ENCODE measurements at places on chromosomes 2 and 18.
A peak's percentile ranks its signal among the peaks of the same experiment; 100 is the strongest.

DNA sequence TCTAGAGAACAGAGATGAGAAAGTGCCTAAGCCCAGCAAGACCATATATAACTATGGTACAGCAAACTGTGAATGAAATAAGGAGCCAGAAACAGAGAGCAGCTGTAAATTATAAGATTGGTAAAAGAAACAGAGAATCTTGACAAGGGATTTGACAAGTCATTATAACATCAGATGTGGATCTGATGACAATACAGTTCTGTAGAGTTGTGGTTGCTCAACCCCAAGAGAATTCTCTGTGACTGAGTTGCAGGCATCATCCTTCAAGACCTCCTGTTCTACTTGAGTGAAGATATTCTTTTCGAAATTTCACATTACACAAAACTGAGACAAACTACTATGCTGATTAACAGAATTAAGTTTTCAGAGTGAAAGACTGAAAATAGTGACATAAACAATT is 343.1 kb upstream of the SLC39A10 start:
- DNase-seq = no peak

DNA sequence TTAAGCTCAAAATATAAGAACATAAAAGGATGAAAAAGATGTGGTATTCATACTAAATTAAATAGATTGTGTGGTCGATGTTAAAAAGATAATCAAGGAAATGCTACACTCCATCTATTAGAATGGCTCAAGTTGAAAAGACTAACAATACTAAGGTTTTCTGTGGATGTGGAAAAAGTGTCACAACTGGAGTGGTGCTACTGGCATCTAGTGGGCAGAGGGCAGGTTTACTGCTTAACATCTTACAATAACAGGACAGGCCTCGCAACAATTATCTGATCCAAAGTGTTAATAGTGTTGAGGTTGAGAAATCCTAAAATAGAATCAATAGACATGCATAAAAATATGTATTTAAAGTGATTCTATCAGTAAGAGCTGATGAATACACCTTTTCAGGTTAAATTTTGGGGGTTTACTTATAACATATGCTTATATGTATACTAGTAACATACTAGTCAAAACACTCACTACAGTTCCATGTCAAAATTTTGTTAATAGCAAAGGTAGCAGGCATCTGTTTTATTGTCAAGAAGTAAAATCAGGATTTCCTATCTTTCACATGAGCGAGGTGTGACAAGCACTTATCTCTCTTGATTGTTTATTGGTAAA is 91.5 kb upstream of the TMEFF2 start:
- no peak for DNase-seq

GRCh38 chr2:142140434-142140845 is 9.6 kb upstream of the LRP1B start:
- DNase-seq = no peak

GRCh38 chr18:69626171-69626570 is 225.5 kb downstream of the DOK6 start:
- DNase-seq = no peak

- no peak for DNase-seq
Measured at GRCh38 chr2:216090369-216090786, 8.7 kb downstream of the TMEM169 start.

DNA sequence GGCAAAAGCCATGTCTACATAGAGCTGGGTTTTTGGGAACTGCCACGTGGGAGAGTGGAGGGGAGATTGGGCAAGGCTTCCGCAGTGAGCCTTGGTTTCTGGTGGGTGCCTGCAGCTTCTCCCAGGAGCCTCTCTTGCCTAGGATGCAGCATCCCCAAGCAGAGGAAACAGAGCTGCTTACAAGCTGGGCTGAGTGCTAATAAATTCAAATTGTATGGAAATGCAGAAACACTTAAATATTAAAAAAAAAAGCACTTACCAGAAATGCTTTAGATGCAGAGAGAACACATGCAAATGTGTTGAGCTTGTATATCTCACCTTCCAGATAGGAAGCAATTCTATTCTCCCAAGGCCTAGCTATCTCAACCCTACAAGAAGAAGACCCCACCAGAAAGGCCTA is 96.0 kb upstream of the ST3GAL5 start:
- no peak for DNase-seq

DNA sequence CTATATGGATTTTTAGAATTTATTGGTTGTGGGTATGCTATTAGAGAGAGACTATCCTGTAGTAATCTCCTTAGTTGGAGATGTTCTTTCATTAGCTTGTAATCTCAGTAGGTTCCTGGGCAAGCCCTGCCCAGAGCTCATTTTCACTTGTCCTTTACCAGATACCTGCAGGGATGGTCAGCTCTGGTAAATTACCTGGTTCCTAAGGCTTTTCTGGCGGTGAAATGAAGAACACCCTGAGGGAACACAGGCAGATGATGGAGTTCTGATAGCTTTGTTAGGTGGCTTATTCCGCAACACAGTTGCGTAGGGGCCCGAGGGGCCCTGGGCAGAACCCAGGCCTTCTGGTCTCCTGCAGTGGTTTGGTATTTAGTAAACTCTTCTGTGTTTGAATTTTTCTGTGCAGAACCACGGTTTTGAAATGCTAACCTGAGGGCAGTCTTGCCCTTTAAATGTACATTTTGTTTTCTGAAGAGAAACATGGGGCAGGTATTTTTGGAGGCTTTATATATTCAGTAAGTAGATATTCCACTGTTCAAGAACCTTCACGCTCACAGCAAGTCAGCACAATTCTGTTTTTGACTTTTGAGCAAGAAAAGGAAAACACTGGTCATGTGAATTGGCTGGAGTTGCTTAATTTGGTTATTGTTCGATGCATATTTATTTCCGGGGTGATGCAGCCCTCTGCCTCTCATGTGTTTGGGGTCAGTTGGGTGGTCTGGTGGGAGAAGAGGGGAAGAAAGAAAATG is 22.4 kb downstream of the ZNF532 start:
- DNase-seq = no peak

GRCh38 chr2:21693081-21693480 is 569.3 kb downstream of the TDRD15 start:
- no peak for DNase-seq

DNA sequence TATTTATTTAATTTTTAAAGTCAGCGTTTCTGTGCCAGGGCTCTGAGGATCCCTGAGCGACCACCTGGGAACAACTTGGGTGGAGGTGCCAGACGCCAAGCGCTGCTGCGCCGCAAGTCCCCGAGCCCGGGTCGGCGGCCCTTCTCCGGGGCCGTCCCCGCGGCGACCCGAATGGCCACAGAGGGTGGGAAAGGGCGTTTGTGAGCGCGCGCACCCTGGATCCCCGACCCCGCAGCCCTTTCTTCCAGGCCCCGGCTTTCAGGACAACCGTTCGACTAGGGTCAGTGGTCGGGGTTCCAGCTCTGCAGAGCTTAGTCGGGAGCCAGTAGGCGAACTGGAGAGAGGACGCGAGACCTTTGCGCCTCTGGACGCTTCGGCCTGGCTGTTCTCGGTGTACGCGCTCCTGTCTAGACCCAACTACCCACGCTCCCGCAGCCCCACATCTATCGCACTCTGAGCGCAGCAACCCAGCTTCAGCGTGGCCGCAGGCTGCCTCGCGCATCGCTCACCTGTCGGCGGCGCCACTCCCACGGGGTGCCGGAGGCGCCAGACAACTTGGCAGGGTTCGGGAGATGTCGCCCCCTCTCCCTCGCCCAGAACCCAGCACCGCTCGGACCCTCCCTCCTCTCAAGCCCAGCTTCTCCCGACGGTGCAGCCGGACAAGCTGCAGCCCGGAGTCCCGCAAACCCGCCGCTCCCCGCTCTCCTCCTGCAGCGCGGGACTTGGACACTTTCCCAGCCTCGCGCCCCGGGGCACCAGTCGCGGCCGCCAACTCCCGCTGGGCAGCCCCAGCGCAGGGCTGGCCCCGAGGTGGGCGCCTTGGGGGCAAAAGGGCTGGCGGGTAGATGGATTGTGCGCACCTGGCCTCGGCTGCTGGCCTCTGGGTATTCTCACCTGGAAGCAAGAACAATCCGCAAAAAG is 758 bp downstream of the LYPD1 start:
- DNase-seq = peak; percentile 10

All from NCI-H1930 (cell line).